HTR-8/SVneo (cell line): ENCODE measurements at places on chromosomes 7 and 10.

DNA sequence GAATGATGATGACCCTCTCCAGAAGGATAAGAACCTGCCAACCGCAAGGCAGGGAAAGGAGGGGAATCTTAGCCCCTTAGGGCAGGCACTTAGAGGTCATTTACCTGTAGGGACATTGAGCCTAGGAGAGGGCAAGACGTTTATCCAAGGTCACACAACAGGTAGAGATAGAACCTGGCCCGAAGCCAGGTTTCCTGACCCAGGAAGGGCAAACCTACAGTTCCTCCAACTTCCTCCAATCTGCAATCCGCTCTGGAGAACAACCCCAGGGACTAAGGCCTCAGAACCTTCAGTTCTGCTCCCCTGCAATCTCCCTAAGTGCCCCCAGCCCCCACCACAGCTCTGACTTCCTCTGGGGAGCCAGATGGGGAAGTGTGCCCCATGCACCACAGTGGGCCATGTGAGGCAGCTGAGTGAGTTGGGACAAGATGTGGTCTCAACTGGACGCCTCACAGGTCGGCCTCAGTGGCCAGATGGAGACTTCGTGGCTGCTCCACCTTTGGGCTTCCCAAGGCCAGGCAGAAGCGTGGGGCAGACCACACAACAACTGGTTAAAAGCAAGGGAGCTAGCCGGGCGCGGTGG, 1.4 kb upstream of the PSAP start:
- DNase-seq, result no peak

DNA sequence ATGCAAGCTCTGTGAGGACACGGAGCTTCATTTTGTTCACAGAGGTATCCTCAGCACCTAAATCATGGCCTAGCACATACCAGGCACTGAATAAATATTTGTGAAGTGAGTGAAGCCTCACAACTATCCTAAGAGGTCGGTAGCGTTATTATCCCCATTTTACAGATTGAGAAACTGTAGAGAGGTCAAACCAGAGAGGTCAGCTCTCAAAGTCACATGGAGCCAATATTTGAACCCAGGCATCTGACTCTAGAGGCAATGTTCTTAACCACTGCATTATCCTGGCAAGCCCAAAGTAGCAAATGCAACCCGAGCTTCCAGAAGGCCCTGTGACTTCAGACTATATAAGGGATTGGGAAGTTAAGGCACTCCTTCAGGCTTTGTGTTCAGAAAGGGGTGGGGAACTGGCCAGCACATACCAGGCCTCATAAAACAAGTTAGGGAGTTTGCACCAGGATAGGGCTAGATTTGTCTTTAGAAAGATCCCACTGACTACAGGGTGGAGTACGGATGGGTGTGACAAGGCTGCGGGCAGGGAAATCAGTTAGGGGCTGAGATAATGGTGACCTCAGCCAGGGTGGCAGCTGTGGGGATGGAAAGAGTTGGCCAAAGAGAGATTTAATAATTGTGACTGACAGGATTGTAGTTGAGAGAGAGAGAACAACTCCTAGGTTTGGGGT, 101.4 kb downstream of the TBXAS1 start:
- no peak for DNase-seq

DNA sequence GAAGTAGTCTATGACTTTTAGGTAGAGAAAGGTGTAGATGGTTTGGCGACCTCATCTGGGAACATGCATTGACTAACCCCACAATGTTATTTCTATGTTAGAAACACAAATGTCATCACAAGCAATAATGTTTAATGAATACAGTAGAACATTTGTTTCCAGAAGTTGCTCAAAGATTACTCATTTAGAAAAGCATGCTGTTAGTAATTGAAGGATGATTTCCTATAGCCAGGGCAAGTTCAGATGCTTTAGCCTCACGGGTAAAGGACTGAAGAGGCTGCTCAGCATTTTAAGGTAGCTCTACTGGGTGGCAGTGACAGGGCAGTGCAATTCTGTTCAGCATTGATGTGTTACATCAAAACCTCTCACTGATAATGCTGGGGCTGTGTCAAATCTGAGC, 199.3 kb upstream of the FZD1 start:
- no peak for DNase-seq

DNA sequence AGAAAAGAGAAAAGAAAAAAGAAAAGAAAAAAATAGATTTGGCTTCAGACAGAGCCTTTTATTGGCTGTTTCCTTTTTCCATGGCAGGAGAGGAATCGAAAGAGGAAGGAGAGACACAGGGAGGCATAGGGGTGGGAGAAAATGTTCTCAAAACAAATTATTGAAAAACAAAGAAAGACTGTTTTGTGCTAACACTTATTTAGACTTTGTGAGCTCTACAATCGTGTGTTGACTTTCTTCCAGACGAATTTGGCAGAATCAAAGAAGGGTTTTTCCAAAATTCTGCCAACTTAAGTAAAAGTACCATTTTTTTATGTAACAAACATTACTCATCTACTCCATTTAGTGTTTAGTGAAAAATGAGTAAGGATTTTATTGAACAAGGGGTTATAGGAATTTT, 982.2 kb downstream of the REEP3 start:
- no peak for DNase-seq

- no peak for DNase-seq
Observed at GRCh38 chr10:88113657-88114272, 250.3 kb downstream of the PTEN start.
